ENCODE measurements at places on chromosomes 1 and 21.
A peak's percentile ranks its signal among the peaks of the same experiment; 100 is the strongest.

DNA sequence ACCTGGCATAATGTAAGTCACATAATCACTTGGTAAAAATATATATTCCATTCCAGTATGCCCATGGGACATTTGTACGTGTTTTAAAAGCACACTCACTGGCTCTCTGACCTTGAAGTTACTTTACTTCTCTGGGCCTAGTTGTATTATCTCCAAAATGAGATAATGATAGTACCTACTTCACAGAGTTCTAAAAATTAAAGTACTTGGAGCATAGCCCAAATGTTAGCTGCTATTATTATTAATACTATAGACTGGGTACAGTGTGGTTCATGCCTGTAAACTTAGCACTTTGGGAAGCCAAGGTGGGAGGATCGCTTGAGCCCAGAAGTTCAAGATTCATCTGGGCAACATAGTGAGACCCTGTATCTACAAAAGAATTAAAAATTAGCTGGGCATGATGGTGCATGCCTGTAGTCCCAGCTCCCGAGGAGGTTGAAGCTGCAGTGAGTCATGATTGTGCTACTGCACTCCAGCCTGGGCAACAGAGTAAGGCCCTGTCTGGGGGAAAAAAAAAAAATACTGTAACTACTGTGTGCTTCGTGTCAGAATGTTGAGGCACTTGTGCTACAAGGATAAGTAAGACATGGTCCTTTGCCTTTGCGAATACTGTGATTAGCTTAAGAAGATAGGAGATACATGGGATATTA lies 45.7 kb downstream of the TDRD5 start:
- no peak for DNase-seq

GRCh38 chr1:48006264-48006663 lies 9.1 kb upstream of the TRABD2B start:
- DNase-seq: peak; percentile 27

DNA sequence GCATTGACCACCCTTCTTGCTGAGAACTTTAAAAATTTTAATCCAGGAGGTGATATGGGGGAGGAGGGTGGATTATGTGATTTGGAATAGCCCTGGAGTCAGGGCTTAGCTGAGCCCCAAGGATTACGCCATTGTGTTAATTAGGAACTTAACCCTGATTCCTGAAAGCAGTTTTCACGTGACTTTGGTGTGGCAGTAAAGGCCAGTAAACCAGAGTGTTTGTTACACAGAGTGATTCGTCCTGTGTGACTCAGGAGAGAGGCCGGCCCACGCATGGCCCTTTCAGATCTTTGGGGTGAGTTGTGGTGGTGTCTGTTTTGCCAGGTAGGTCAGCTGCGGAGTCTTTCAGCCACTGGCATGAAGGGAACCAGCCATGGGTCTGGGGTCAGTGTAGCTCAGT lies 107.6 kb downstream of the NOS1AP start:
- DNase-seq: no peak

DNA sequence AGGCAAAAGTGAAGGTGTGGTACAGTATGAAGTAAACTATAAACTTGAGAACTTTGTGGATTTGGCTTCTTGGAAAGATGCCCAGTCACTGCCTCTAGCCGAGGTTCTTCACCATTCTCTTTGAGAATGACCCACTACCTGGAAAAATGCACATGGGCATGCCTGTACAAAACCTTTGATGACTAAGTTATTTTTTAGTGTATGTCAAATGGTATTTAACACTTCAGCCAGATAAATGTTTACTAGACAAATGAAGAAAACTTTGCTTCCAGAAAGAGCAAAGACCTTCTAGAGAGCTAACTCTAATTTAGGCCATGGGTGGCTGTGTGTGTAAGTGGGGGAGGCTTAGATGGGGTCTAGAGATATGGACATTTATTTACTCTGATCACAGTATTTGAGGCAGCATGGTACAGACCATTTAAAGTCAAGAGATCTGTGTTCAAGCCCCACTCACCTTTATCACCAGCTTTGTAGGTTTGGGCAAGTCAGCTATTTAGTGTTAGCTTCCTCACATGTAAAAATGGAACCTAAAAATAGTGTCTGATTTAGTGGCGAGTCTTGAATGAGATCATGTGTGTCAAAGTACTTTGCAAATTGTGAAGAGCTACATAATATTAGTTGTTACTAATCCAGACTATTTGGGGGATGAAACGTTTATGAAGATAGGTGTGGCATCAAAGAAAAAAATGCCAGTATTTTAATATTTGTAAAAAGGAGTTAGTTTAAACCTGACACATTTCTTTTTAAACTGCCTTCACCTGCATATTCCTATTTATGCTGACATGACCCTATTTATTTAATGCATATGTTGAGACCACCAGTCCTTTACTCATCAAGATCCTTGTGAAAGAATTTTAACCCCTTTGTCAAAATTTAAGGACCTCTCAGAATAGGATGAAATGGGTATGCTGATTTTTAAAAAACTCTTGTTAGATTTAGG lies 20.2 kb downstream of the NFYC start:
- DNase-seq: peak; percentile 76

- no peak for DNase-seq
Observed at GRCh38 chr1:9347095-9347850, 54.6 kb downstream of the SPSB1 start.

DNA sequence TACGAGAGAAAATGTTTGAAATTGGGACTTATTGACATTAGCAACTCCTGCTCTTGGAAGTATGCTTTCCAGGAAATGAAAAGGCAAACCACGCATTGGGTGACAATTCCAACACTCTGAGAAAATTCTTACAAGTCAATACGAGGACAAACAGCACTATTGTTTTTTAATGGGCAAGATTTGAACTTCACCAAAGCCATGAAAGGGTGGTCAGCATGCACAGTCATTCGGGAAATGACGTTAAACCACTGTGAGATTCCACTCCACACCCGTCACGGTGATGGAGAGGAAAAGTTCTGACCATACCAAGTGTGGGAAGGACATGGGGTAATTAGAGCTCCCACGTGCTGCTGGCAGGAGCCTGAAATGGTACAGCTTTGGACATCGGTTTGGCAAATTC lies 12.2 kb upstream of the PRXL2B start:
- no peak for DNase-seq

DNA sequence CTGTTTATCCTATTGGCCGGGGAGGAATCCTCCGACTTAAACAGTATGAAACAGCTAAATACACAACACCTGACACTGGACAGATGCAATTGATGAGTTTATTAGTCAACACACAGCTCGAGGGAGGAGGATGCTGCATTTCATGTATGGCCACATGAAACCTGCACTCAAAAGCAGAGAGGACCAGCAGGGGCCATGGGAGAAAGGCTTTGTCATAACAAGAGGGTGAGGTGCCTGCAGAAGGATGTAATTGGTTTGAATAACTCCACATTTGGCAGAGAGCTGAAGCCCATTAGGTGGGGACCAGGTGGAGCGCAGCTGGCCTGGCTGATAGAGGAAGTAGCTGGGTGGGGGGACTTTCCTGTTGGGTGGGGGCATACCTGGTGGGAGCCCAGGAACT lies 599.1 kb downstream of the PTPRU start:
- no peak for DNase-seq

- DNase-seq: no peak
Observed at GRCh38 chr1:2449636-2450454, 26.2 kb upstream of the PLCH2 start.

- DNase-seq: no peak
Observed at GRCh38 chr1:204211046-204211445, 2.7 kb downstream of the GOLT1A start.
